ENCODE measurements at places on chromosomes 11 and 22.

DNA sequence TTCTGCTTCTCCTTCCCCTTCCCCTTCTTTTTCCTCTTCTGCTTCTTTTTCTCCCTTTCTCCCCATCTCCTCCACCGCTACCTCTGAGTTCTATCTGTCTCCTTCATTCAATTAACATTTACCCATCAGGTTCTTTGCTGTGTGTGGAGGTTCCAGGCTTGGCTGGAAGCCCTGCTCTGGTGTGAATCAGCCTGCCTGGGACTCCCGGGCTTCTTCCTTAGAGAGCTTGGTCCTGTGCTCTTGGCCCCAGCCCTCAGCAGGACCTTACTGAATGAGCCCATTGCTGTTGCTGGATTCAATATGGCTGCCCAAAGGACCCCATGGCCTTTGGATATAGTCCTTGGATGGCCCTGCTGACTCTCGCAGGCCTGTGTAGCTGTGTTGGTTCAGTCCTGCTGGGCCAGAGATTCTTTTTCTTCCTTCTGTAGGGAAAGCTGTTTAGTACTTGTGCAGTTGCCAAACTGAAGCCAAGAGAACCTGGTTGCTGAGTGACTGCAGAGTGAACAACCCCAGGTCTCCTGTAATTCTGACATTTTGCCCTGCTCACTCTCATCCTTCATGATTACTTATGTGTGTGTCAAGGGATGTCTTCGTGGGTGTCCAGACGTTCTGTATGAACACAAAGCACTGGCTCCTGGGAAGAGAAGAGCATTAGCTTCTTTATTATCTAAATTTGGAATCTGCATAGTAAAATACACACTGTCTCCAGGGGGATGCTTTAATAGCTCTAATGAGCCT lies 81.0 kb upstream of the ZBED5 start:
- no peak for DNase-seq

DNA sequence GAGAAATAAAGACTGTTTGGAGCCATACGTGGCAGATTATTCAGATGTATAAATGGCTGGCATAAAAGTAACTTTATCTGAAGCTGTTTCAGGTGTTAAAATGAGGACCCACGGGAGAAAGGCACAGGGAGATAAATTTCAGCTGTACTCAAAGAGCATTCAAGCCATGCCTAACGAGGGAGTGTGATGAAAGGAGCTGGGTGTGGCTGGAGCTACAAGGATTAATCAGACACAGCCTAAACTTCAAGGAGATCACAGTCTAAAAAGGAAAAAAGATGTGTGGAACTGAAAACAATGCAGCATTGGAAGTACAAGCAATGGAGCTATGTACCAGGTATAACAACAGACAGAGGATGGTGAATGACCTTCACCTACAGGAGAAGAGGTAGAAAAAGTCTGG lies 120.8 kb upstream of the APOA1 start:
- DNase-seq = no peak

DNA sequence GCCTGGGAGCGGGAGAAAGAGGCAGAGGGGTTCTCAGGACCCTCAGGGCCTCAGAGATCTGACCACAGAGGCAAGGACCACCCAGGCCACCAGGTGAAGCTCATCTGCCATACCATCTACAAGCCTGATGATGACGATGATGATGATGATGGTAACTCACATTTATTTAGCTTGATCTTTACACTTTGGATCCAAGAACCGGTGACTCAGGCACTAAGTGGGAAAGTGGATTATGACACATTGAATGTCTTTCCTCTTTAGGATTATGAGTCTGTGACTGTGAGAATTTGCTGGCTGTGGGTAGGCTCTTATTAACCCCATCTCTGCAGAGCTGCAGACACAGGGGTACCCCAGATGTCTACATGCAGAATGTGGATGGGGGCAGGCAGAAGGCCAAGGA lies 110.3 kb downstream of the DSCAML1 start:
- DNase-seq = no peak

- no peak for DNase-seq
Observed at GRCh38 chr11:47469361-47470179, 20.6 kb upstream of the RAPSN start.

DNA sequence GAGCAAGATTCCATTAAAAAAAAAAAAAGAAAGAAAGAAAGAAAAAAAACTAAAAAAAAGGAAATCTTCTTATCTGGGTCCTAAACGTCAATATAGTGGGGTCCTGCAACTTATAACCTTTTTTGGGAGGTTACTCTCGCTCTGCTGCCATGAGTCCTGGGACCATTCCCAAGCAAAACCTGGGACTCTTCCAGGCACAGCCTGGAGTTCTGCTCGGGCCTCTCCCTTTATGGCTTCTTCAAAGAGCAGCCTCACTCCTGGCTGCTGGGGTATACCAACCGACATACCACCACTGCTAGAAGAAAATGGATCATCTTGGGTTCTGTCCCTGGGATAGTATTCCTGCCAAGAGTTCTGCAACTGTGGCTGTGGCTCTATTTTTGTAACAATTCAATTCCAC lies 14.1 kb upstream of the CKAP5 start:
- no peak for DNase-seq
